ENCODE measurements at places on chromosomes 6 and 20. TPM values are rescaled to one million over a fixed set of nuclear protein-coding genes. Genes with fewer than 3 reads are reported as not detected.

DNA sequence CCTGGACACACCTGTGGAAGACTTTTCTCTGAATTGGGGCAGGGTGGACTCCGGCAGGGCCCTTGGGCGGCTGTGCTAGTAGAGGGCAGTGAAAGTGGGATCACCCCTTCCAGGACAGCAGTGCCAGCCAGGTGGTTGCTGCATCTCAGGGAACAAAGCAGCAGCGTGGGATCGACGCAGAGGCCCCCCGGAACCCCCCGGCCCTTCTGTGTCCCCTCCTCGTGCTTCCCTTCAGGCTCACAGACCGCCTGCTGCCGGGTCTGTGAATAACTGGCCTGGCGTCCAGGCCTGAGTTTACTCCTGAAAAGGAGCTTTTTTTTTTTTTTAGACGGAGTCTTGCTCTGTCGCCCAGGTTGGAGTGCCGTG, 8.9 kb upstream of the DNAJC5 start:
- DNase-seq: no peak

DNA sequence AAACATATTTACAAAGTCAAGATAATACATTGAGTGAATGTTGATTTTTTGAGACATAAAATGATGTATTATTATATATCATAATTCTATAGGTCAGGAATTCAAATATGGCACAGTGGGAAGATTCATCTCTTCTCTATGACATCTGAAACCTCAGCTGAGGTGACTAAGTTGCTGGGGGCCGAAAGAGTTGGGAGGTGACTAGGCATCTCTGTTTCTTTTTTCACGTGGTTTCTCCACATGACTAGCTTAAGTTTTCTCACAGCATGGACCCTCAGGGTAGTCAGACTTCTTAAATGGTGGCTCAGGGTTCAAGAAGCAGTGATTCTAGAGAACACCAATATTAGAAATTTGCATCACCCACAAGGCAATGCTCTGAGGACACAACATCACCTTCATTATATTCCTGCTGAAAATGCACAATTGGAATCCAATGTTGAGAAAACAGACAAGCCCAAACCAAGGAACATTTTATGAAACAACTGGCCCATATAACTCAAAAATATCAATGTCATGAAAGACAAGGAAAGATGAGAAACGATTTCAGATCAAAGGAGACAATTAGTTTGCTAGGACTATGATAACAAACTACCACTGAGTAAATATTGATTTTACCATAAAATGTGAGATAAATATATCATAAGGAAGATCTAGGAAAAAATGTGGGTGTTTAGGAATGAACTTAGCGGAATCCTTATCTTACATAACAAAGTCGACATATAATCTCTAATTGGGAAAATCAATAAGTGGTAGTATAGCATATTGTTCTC, 273.3 kb upstream of the IRAK1BP1 start:
- DNase-seq: peak; percentile 58

- DNase-seq: peak; percentile 45
Measured at GRCh38 chr6:26543953-26544352, 5.8 kb downstream of the HMGN4 start.

DNA sequence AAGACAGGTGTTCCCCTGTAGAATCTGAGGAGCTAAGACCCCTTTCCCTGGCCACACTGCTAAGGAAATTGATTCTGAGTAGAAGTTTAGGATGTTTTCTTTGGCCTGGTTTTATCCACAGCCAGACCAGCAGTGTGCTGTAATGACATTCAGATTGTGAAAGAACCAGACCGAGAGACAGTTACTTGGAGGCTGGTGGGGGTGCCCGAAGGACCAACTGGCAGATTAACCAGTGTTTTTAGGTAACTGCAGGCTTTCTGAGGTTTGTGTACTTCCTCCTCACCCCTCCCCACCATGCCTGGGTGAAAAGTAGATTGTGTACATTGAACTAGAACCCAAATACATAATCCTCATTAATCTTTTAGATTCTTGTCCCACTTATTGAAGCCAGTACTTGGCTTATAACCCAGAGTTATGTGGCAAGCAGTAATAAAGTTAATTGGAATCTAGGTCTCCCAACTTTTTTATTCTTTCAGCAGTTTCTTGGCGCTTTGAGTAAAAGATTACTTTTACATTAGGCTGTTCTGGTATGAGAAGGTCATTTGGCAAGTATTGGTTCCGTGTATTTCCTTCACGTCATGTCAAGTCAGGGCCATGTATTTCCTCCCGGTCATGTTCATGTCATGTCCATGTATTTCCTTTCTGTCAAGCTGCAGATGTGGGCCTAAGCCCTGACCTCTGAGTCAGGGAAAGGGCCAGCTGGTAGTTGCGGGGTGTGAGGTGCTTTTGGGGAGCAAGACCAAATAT, 93.7 kb downstream of the TCP11 start:
- DNase-seq: no peak

GRCh38 chr6:50824552-50824951, 5.9 kb downstream of the TFAP2B start:
- DNase-seq: no peak

- no peak for DNase-seq
Measured at GRCh38 chr20:42401613-42402012, 783.4 kb upstream of the CHD6 start.

DNA sequence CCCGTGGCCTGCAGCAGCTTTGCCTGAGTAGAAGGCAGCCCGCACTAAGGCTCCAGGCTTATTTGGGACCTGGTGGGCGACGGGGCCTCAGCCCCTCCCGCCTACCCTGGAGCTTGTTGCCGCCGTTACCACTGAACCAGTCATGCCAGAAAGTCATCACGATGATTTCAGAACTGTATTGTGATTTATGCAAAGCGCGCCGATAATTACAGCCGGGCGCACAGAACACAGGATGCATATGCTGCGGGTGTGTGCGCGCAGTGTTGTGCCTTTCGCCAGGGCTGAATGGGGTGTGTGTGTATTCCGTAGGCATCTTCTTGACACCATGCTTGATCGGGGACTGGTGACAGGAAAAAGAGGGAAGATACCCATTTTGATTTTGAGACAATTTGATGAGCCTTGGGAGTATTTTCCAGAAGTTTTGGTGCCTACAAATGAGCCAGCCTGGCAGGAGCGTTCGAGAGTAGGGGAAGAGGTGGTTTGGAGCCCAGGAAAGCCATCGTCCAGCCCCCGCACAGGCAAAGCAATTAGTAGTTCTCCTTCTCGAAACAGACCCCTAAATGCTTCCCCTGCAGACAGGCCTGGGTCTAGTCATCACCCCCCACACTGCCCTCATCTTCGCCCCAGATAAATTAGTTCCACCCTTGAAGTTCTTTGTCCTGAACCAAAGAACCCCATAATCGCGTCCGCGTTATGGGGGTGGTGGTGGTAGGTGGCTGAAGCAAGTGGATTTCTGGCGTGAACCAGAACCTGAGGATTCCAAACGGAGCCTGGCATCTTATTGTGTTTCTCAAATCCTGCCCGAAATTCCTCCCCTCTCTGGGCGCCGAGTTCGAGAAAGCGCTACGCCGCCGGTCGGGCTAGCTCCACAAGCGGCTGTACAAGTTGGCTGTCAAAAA, 1.9 kb upstream of the NR2E1 start:
- no peak for DNase-seq

GRCh38 chr6:137315081-137315480, 95.9 kb upstream of the IFNGR1 start:
- no peak for DNase-seq

DNA sequence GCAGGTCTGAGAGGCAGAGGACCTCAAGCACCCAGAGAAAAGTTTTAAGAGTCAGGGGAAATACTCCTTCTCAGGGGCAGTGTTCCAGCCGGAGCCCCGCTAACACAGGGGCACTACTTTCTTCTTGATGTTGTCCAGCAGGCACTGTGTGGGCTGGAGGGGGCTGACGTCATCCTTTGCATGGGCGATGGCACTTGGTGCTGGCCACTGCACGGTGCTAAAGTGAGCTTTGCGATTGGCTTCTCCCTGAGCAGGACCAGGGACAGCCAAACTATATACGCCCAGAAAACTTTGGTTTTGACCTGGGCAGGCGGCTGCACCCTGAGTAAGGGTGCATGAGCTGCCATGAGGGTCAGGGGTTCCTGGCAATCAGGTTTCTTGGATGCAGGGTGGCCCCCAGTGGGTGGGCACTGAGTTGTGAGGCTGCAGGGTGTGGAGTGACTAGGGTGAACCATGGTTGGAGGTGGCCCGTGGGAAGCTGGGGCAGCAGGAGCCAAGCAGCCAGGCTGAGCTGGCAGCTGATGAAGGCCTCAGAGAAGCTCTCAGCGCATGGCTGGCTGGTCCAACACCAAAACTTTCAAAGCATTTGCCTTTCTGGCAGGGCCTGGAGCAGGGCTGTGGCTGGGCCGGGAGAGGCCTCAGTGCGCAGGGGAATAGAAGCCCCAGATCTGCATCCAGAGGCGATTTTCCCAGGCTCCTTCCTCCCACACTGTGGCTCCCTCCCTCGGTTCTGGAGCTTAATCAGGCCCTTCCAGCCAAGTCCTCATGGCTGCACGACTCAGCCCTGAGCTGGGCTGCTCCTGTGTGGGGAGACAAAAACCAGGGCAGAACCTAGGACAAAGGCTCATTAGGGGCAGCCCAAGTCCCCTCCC, 18.3 kb downstream of the MRPS18A start:
- DNase-seq: no peak

GRCh38 chr6:129500958-129501739, 208.8 kb downstream of the ARHGAP18 start:
- peak; percentile 94 for DNase-seq

DNA sequence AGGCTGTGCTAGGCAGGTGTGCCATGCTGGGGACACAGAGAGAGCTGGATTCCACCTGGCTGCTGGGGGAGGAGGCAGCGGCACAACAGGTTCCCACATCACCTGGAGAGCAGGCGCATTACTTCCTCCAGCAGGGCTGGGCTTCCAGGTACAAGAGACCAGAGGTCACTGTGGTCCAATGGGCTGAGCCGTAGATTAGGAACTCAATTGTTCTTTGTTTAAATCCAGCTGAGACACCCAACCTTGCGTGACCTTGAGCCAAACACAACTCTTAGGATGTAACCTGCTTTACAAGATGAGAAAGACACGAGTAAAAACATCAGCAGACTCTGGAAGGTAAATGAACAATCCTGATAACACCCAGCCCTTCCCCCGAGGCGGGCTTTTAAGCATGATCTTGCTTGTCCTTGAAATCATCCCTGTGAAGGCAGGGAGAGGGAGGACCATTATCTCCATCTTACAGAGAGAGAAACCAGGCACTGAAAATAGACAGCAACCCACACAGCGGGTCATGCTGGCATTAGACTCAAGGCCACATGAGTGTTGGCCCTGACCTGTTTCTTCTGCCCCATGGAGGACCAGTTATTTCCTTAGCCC, 216.5 kb upstream of the RREB1 start:
- no peak for DNase-seq

- DNase-seq: no peak
Measured at GRCh38 chr6:157139054-157139708, 184.1 kb downstream of the TMEM242 start.

GRCh38 chr20:46820682-46821081, 74.0 kb upstream of the EYA2 start:
- DNase-seq: no peak

DNA sequence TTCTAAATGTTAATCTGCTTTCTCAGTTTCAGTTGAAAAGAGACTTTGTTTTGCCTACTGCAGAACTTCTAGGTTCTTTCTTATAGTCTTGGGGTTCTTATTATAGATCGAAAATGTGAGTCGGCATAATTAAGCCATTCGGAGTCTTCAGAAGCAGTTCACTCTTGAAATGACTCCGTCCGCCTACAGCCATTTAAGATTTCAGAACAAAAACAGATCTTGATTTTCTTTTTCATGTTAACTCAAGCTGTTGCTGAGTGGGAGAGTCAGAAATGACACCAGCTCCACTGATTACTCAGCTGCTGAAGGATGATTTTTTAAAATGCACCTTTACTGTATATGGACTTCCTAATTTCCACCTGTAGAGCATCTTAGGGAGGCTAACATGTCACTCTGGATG, 15.9 kb downstream of the PRDM1 start:
- DNase-seq: no peak

DNA sequence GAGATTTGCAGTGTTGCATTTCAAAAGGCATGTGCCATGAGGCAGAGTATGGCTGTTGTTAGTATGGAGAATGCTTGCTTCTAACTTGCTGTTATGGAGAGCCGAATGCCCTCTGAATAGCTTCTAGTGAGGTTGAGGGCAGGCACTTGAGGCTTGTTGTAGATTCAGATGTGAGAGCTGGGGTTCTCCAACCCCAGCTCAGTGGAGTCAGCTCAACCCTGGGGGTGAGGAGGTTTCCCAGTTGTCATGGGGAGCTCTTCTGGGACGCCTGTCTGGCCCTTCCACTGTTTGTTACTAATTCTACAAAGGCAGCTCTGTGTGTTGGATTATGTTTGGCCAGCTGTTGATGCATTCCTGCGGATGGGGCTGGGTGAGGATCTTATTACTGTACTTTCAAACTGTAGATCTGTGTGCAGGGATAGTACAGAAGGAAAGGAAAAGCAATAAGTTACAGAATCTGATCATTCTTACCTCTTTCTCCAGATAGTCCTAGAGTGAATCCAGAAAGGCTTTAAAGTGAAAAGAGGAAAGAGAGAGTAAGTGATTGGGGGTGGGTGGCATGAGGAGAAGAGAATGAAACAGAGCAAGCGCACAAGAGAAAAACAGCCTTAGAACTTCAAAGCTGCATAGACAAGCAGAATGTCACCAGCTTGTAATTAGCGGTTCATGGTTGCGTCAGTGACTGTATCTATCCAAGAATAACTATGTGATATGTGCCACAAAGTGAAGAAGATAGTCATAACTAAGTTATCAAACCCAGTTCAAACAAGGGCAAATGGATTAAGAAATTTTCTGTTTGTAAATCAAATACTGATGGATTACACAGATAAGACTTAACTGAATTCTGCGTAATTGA, 148.7 kb downstream of the PRL start:
- DNase-seq: peak; percentile 63

GRCh38 chr6:118897386-118897785, 3.4 kb downstream of the ASF1A start:
- DNase-seq: no peak

DNA sequence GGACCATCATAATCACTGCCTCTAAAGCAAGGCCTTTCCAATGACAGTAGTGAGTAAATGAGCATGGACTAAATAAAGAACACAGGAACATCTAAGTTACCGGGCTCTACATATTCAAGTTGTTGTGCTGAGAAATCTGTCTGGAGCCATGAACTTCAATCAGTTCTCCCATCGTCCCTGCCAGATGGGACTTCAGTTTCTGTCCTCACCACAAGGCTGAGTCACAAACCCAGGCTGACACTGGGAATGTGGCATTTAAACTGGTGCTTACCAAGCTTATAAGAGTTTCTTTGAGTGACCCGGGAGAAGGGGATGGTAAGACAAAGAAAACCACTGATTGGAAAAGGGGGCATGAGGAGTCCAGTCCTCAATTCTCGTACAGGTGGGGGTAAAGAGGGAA, 497.0 kb downstream of the MAFB start:
- DNase-seq: peak; percentile 1

GRCh38 chr20:43961116-43961515, 46.5 kb downstream of the TOX2 start:
- no peak for DNase-seq

The TRIM40 gene
- total RNA-seq: not detected

The HEY2 gene
- 0.16 TPM for total RNA-seq

The TTK gene
- 48.7 TPM for total RNA-seq

The LAMA5 gene
- total RNA-seq: 12.1 TPM

The FAM209B gene
- not detected for total RNA-seq

The NUDT3 gene
- 19.2 TPM for total RNA-seq

All from HT1080 (cell line).